ENCODE measurements at places on chromosomes 2 and 18.

DNA sequence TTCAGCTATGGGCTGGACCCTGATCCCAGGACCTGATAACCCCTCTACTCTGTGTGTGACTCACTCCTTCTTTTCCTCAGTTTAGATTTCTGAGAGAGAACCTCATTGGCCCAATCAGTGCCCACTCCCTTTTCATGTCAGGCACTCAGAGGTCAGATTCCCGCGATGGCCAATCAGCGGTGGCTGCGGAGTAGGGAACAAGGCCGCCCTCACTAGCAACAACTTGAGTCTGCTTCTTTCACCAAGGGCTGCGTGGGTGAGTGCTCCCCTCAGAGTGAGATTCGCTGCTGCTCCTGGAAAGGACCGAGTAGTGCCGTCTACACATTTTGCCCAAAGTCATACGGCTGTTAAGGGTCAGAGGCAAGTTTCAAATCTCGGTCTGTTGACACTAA, 34.7 kb downstream of the NPPC start:
- no peak for DNase-seq

DNA sequence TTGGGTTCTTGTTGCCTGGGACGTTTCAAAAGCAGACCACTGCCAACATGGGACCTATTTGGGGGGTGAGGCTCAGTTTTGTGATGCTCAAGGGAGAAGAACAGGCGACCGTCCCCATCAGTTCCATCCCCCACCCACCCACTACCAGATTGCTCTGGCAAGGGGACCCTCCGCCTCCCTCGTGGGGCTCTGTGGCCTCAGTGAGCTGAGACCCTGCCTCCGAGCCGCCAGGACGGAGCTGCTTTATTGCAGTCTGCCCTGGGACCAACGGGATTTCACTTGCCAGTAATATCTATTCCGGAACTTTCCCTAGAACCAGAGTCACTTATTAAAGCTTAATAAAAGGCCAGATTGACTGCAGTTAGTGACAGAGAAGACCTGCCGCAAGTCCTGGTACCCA, 146.3 kb downstream of the KLHL29 start:
- DNase-seq: no peak

DNA sequence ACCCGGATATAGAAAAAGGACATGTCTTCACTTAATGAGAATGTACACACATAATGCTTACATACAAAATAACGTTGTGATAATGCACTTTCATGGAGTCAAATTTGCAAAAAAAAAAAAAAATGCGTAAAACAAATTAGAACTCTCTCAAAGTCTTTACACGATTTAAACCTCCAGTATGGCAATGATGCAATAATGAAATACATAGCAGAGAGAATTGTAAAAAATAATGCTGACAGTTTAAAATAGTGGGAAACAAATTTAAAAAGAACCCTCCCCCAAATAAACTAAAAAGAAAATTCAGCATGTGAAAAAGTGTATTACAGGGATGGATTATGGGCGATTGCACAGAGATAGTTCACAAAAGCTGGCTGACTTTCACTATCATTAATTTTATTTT, 46.6 kb upstream of the FHL2 start:
- no peak for DNase-seq

DNA sequence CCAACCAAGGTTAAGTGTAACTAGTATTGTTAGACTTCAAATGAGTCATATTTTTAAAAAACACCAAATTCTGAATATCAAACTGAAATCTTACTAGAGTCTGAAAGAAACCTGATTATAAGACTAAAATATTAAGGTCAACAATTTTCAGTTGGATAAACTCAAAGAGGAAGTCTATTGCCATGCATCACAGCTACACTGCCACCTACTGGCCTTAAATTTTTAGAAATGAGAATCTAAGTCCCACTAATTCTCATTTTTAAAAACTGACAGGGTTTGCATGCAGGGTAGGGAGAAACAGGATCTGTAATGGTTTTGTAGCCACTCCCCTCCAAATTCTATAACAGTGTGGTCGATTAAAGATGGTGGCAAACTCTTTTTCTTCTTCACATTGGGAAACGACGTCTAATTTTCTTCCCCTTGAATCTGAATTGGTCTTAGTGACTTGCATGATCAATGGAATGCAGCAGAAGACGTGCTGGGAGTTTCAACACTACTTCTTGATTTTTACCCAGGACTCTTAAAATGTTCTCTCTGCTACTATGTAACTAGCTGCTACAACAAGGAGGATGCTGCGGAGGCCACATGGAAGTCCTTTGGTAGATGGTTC, 176.1 kb upstream of the SESTD1 start:
- peak; percentile 11 for DNase-seq

DNA sequence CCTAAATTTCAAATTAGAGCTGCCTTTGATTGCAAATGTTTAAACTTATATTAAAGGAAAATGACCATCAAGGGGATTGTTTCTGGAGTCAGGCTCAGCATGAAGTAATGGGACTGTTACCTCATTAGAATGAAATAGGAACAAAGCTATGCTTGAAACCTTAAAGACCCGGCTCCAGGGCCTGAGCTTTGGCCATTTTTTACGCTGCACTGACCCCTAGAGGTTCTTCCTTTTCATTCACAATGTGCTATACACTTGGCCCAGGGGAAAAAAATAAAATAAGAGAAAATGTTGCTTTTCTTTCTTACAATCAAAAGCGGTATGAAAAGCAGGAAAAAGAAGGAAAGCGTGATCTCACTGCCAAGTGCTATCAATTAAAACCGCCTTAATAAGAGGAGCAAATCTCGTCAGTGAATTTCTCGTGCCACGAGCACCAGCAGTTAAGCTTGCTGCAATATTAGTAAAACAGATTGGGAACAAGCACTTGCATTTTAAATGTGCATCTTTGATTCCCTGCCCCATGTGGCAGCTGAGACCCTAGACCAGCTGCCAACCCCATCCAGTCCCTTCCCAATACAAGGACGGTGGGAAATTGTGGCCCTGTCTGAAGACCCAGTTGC, 96.6 kb downstream of the MBD2 start:
- DNase-seq: peak; percentile 9

GRCh38 chr2:99346218-99346617, 9.0 kb downstream of the EIF5B start:
- no peak for DNase-seq

DNA sequence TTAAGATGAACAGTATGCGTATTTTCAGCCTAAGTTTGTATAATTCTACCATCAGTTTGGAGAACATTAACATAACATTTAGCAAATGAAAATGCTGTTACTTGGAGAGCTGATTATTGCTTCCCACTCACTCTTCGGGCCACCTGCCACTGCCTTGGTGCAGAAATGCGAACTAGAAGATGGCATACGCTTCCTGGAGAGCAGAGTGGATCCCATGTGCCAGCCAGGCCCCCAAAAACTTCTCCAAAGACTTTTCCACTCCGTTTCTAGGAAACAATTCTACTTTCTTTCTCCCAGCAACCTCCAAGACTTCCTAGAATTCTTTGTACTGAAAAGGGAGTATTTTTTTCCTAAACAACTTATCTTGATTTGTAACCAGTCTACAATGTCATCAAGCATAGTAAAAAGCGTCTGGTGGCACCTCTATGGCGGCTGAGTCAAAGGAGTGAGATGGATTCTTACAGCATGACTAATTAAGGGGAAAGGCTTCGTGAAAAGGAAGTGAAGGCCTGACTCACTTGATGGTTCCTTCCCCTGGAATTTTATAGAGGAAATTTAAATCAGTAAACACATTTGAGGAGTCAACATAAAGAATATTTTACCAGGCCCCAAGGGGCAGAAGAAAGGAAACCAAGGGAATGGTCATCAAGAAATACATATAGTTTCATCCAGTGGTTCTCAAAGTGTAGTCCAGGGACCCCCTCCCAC, 36.6 kb downstream of the FEZ2 start:
- no peak for DNase-seq

- peak; percentile 92 for DNase-seq
Measured at GRCh38 chr2:240840435-240841060, 20.5 kb upstream of the KIF1A start.

GRCh38 chr2:207041279-207041678, 102.0 kb downstream of the CPO start:
- DNase-seq: no peak
